ENCODE measurements at places on chromosomes 3 and 15.

GRCh38 chr3:192899540-192899982 is 18.1 kb downstream of the MB21D2 start:
- no peak for DNase-seq

GRCh38 chr3:57655727-57656126 is 37.1 kb downstream of the DENND6A start:
- DNase-seq, result no peak

DNA sequence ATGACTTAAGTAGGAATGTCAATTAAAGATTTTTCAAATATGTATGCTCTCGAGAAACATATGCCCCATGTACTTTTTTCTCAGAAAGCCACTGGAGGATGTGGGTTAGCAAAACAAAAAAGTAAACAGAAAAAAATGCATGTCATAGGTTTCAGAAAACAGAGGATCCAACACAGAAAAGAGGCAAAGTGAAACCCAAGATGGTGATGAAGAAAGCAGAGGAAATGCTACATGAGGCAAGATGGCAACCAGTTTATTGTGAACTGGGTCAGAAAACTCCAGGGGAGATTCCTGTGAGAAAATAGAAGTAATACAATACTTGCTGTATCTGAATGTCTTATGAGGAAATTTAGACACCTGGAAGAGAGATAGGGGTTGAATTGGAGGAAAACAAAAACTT is 30.8 kb upstream of the EOMES start:
- DNase-seq, result no peak

DNA sequence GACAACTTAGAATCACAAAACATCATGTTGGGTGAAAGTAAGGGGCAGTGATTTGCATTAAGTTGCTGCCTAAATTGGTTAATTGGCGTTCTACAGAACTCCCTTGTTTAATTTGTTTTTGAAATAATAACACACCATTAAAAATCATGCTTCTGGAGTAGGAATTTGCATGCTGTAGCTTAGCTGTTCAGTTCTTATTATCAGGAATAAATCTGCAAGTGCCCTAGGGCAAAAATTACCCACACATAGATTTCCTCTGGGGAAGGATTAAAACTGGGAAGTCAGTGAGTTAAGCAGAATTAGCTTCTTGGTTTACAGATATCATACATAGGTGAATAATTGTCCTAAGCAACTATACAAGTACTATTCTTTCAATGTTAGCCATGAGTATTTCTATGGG is 381.6 kb upstream of the NAALADL2 start:
- DNase-seq, result no peak

DNA sequence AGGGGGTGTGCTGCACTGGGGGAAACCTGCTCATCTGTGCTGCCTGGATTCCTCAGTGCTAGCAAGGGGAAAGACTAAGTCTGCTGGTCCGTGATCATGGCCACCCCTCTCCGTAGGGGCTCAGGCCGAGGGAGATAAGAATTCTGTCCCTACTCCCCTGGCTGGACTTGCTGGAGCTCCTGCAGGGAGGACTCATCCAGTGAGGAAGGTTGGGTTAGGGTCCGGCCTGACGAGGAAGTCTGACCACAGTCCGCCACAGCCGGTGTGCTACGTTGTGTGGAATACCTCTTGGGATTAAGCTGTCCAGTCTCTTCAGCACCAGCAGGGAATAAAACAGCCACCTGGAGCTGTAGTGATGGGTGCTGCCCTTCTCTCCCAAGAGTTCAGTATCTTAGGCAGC is 1309.1 kb upstream of the CADM2 start:
- no peak for DNase-seq

- DNase-seq, result no peak
These were observed 69.5 kb upstream of the NEO1 start for GRCh38 chr15:72982714-72983113.

Measured in NCI-H774 (cell line).